GOT3 (cell line): ENCODE measurements at places on chromosomes 16 and 17.

DNA sequence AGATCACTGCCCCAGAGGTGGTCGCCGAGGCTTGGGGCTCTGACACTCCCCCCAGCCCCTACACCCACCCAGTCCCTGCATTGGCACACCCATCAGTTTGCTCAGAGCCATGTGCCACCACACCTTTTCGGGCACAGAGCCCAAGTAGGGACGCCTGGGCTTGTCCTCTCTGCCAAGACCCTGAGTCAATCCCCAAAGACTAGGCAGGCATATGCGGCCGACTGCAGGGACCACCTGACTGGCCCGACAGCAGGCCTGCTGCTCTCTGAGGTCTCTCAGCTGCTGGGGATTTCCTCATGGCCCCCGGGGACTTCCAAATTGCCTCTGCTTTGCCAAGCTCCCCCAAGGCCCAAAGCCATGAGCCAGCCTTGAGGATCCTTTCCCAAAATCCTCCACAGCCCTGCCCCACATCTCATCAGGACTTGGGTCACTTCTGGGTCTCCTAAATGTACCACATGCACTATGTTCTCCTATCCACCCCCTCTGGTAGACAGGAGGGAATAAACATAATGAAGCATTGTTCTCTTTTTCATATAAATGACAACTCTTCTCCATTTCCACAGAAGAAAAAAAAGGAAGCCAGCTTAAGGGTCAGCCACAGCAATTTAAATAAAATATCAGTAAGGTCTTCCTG, 30.6 kb downstream of the MYO18A start:
- no peak for DNase-seq

GRCh38 chr16:86362155-86362849, 148.0 kb upstream of the FOXF1 start:
- DNase-seq: no peak

- no peak for DNase-seq
Measured at GRCh38 chr16:57038166-57038565, 48.8 kb downstream of the NLRC5 start.

- no peak for DNase-seq
Measured at GRCh38 chr17:8053600-8053999, 14.7 kb downstream of the ALOX15B start.

- no peak for DNase-seq
Measured at GRCh38 chr17:73224663-73225305, 31.9 kb downstream of the COG1 start.
